BJ (cell line): ENCODE measurements at places on chromosomes 6 and 20.

- no peak for DNase-seq
Observed at GRCh38 chr6:111916747-111917146, 43.5 kb upstream of the FYN start.

DNA sequence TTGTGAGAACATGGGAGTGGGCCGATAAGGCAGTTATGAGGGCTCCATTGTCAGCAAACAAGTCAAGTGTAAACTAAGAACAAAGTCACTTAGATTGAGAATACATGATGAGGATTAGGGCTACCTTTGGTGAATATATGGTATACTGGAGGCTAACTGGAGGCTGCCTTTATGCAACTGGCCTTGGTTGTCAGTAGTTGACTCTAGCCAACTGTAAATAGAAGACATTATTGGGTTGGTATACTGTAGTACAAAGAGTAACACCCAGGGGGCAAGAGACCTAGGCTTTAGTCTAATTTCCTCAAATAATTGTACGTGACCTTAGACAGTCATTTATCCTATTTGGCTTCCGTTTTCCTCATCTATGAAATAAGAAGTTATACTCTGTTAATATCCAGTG lies 235.2 kb downstream of the ARID1B start:
- DNase-seq: no peak

DNA sequence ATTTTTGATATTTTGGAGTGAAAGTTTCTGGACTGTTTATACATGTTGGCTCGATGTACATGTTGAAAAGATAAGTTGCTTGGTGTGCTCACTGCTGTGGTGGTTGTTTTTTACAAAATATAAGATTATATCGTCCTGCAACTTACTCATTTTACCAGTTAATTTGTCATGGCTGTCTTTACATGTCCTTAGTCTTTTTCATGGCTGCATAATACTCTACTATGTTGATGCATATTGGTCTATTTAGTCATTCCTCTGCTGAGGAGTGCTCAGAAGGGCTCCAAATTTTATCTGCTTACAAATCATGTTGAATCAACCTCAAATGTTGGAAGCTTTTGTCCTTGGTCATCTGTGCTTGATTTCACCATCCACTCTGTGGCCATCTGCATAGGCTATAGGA lies 164.6 kb downstream of the BCKDHB start:
- DNase-seq: no peak

DNA sequence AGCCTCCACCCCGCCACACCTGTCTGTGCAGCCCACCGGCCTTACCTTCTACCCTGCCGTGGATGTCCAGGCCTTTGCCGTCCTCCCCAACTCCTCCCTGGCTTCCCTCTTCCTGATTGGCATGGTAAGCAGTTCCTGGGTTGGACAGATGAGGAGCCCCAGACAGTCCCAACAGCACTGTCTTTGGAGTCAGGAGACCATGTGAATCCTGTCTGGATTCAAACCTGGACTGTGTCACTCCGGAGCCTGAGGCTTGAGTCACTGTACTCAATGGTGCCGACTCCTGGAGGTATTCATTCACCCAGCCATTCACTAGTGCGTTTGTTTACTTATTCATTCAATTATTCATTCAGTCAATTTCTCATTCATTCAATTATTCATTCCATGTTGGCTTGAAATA lies 20.0 kb upstream of the LBP start:
- DNase-seq: no peak

DNA sequence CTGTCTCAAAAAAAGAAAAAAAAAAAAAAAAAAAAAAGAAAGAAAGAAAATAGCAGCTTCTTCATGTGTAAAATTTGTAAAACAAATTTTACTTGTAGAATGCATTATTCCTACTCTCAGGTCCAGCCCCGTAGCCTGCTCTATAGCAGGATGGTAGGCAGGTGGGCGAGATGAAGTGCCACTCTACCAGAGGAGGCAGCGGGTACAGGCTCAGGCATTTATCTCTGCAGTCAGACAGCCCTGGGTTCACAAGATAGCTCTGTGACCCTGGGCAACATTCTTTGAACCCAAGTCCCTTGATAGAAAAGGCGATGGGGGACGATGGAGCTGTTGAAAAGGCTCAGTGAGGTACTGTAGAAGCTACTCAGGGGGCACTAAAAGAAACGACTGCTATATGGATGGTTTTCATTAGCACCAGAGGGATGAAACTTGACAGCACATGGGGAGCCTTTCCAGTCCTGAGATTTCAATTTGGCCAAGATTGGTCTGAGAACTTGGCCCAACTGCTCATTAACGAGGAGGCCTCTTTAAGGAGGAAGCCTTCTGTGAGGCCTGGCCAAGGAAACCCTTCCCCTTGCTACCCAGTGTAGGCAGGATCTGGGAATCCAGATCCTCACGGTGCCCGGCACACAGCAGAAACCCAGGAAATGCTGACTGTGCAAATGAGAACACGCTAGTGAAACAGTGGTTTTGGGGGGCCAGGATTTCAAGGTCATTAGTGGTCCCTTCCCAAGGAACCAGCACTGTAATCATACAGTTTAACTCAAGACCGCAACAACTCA lies 63.1 kb downstream of the MYH7B start:
- no peak for DNase-seq

GRCh38 chr6:112114577-112115223 lies 27.3 kb downstream of the FAM229B start:
- no peak for DNase-seq

- DNase-seq: no peak
Observed at GRCh38 chr6:47239546-47239945, 70.2 kb downstream of the TNFRSF21 start.

DNA sequence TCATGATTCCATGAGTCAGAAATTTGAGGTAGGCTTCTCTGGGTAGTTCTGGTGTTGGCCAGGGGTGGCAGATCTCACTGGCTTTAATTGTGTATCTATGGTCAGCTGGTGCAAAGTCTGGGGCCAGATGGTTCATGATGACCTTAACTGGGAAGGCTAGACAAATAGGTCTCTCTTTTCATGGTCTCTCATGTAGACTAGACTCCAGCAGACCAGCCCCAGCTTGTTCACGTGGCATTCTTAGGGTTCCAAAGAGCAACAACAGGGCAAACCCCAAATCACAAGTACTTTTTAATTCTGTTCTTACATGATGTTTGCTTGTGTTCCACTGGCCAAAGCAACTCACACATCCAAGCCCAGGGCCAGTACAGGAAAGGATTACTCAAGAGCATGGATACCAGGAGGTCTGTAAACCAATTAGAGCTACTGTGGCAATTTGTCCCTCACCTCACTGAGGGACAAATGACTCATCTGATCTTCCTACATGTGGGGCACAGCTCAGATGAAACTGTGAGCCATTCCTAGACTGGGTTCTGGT lies 79.5 kb upstream of the PBOV1 start:
- peak; percentile 7 for DNase-seq

- no peak for DNase-seq
Observed at GRCh38 chr20:63896264-63897105, 1.6 kb downstream of the DNAJC5 start.

GRCh38 chr6:13177664-13178063 lies 150.7 kb downstream of the TBC1D7 start:
- no peak for DNase-seq

DNA sequence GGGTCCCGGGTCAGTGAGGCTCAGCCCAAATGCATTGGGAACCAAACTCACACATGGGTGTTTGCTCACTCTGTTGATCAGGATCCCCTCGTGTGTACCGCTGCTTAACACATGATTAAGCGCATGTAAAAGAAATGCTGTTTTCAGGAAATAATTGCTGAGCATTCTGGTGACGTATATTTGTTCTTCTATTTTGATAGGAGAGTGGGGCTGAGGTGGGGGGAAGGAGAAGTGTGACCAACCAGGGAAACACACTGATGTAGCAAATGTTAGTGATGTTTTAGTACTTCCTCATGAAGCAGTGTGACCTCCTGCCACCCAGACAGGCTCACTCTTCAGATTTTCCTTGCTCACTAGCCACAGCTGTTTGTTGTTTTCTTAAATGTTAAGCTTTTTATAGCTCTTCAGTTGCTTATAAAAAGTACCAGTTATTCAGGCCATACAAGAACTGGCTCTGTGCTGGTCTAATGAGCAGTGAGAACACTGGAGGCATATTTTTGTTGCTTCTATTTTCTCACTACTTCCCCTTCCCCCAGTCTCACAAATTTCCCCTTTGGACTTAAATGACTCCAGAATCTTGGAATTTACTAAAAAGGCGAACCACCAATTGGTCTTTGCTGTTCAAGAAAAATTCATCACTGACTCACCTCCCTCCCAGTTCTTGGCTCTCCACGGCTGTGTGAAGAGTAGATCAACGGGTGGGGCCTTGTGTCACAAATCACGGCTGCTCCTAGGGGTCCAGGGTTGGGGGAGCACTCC lies 79.2 kb upstream of the BACH2 start:
- DNase-seq: peak; percentile 81

DNA sequence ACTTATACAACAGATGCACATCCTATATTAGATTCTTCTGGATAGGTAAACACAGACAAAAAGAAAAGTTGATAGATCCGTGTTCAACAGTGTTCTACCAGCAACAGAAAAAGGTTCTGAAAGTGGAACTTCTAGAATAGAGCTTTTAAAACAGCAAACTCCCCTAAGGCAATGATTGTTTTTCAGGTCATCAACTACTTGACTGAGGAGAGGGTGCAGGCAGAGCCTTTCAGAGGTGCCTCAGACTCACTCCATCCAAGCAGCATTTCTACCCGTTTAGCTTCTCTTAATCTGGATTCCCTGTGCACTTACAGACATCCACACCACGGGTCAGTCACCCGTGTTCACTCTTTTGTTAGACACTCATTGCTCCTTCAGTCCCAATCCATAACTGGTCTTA lies 28.9 kb downstream of the FYN start:
- DNase-seq: no peak

- DNase-seq: no peak
Observed at GRCh38 chr20:35615667-35616464, at the start of gene SPAG4. Gene SPAG4 (plus strand): TSS chr20:35615829. CDS start chr20:35616004, 175 bp downstream.
